Left kidney (tissue), 8 donors: ENCODE measurements at places on chromosomes 1 and 21. TPM values are rescaled to one million over a fixed set of nuclear protein-coding genes. Genes with fewer than 3 reads are reported as not detected.

DNA sequence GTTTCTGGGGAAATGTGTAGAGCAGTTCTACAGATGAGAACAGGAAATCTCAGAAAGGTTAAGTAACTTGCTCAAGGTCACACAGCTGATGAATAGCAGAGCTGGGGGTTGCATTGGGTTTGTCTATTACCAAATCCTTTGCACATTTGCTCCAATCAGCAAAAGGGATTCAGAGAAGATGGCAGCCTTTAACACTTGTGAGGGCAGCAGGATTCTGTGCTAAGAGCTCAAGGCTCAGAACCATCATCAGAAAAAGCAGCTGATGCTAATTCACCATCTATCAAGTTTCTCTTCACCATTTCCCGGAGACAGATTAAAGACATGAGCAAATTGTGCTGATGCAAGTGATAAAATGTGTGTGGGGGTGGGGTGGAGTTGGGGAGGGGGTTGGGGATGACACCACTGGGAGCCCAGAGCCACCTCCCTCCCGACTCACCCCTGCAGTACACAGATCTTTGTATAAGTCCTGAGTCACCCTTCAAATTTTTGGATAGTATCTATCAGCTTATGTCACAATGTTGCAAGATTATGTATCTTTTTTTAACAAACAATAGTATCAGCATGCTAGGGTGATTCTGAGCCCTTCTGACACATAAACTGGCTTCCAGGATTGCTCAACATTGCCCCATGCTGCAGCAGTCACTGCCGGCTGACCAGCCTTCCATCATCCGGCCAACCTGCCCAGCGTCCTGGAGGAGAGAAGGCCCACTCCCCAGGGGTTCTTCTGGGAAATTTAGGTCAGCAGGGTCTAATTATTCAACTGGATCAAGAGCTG is 2.8 kb upstream of the SPSB1 start:
- DNase-seq = no peak

- no peak for DNase-seq
These were observed 155.7 kb downstream of the FGGY start for GRCh38 chr1:59452559-59452958.

GRCh38 chr1:224703702-224704101 is 87.6 kb downstream of the CNIH3 start:
- no peak for DNase-seq

Gene PAPPA2
- polyA plus RNA-seq = 88.4 TPM

- DNase-seq = no peak
These were observed 40.9 kb downstream of the BEND5 start for GRCh38 chr1:48735796-48736195.

Gene UBASH3A
- not detected for polyA plus RNA-seq

DNA sequence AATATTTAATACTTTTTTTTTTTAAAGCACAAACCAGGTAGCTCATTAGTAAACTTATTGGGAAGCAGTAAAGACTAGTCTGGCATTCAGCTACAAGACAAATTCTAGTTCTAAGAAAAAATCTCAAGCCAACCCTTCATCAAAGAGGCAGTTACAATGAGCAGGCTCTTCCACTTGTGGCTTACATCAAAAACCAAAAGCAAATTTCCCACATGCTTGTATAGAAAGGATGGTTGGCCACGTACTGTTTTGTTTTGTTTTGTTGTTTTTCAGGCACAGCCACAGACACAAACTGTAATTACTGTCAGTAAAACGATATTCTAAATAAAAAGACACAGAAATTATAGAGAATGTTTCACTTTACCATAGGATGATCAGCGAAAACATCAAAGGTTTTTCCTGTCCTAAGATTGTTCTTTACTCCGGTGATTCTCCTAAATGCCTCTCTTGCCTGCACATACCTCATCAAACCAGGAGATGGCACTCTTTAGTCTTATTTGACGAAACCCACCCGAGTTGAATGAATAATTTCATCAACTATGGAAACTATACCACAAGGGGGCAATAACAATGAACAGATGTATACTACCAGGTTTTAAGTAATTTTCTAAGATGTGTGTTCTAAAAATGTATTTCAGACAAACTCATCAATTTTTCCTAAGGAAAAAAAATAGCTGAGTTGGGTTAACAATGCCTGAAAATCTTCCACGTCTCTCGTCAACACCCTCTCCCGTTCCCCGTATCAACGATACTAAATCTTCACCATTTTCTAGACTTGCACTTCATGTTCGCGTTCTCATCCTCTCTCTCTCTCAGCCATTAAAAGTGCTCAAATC is 26.9 kb downstream of the RPL5 start:
- peak; percentile 84 for DNase-seq

- no peak for DNase-seq
These were observed 401.8 kb downstream of the CAMTA1 start for GRCh38 chr1:7187112-7187493.

DNA sequence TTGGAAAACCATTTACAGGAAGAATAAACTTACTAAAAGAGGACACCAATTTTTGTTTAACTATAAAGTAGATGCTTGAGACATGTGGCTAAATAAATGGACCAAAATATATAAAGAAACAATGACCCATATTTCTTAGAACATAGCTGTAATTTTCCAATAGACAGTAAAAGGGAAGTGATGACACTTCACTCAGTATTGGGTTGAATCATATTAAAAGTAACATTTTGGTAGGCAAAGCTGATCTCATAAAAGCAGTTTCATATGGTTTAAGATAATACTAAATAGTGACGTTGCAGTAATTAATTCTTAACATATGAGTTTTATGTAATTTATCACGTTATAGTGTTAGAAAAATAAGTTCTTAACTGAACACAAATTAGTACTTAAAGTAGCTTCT is 308.9 kb upstream of the RUNX1 start:
- no peak for DNase-seq

Gene IQGAP3
- polyA plus RNA-seq = 22.8 TPM

- DNase-seq = peak; percentile 53
These were observed 37.6 kb downstream of the PIK3CD start for GRCh38 chr1:9689011-9689706.

- DNase-seq = no peak
These were observed 47.5 kb downstream of the KIF1B start for GRCh38 chr1:10257851-10258250.
